ENCODE measurements at places on chromosomes 3 and 15. TPM values are rescaled to one million over a fixed set of nuclear protein-coding genes. Genes with fewer than 3 reads are reported as not detected.

ZNF662 gene
- total RNA-seq, result not detected

POC1A gene
- 19.0 TPM for total RNA-seq

SEMA5B gene
- total RNA-seq, result 0.29 TPM

SCN5A gene
- 0.70 TPM for total RNA-seq

FOXL2 gene
- 3.3 TPM for total RNA-seq

GOLGA8T gene
- total RNA-seq, result 1.6 TPM

PTX3 gene
- 0.81 TPM for total RNA-seq

GTPBP8 gene
- 16.4 TPM for total RNA-seq

STXBP5L gene
- not detected for total RNA-seq

NOX5 gene
- 0.31 TPM for total RNA-seq

BAHD1 gene
- total RNA-seq, result 10.5 TPM

TRIM42 gene
- not detected for total RNA-seq

ZNF620 gene
- 2.3 TPM for total RNA-seq

PYGO1 gene
- total RNA-seq, result 6.9 TPM

SLC2A2 gene
- total RNA-seq, result not detected

GOLGA8R gene
- 0.27 TPM for total RNA-seq

ENTPD3 gene
- total RNA-seq, result not detected

GPR62 gene
- total RNA-seq, result not detected

PLS1 gene
- total RNA-seq, result 13.6 TPM

KBTBD13 gene
- not detected for total RNA-seq

ATP13A4 gene
- total RNA-seq, result not detected

NR1I2 gene
- total RNA-seq, result not detected

KLHL40 gene
- total RNA-seq, result not detected

TMEM108 gene
- not detected for total RNA-seq

C15orf39 gene
- 25.0 TPM for total RNA-seq

TNIK gene
- 2.0 TPM for total RNA-seq

ATP8B4 gene
- total RNA-seq, result 0.67 TPM
